ENCODE measurements at places on chromosomes 2 and 18. TPM values are rescaled to one million over a fixed set of nuclear protein-coding genes. Genes with fewer than 3 reads are reported as not detected.

Gene STAM2
- 15.9 TPM for total RNA-seq

Gene TEX44
- not detected for total RNA-seq

Gene DYNC2LI1
- total RNA-seq, result 71.6 TPM

Gene APCDD1
- total RNA-seq, result not detected

Gene ZNF519
- total RNA-seq, result 24.2 TPM

Gene EIF4E2
- 85.0 TPM for total RNA-seq

Measured in activated T-helper 2 cell treated with anti-CD3 and anti-CD28 coated beads, Interferon-gamma antibody, Interleukin-2, Interleukin-4, amounts not matched to agents 10 μg/mL and 5 μg/mL and 100 μg/mL, durations not matched to agents 14 hours and 24 hours and 36 hours (primary cell).